ENCODE measurements at places on chromosomes 2 and 18. TPM values are rescaled to one million over a fixed set of nuclear protein-coding genes. Genes with fewer than 3 reads are reported as not detected.

The MC4R gene
- total RNA-seq, result not detected

The CNGA3 gene
- not detected for total RNA-seq

The CAD gene
- total RNA-seq, result 147 TPM

The ARHGAP28 gene
- not detected for total RNA-seq

All from activated CD4-positive, alpha-beta T cell treated with anti-CD3 and anti-CD28 coated beads for 36 hours (primary cell).